ENCODE measurements at places on chromosomes 3 and 15.

DNA sequence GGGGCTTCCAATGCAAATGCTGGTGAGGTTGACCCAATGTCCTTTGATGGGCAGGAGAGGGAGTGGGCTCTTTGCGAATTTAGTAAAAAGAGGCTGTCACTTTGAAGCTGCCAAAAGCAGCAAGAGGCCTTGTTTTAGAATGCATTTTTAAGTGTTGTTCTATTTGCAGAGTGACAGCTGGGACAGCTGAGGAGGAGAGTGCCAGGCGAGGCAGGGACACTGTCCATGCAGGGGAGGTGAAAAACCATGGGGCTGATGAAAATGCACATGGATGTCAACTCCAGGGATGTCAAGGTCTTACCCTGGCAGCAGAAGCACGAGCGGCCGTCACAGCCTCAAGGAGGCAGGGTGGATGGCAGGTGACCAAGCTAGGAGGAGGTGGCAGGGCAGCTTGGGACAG lies 279.8 kb downstream of the ADAMTS17 start:
- DNase-seq = no peak

- no peak for DNase-seq
Measured at GRCh38 chr3:115788921-115789470, 165.7 kb downstream of the GAP43 start.

GRCh38 chr3:185270262-185270955 lies 16.6 kb upstream of the EHHADH start:
- DNase-seq = peak; percentile 67

DNA sequence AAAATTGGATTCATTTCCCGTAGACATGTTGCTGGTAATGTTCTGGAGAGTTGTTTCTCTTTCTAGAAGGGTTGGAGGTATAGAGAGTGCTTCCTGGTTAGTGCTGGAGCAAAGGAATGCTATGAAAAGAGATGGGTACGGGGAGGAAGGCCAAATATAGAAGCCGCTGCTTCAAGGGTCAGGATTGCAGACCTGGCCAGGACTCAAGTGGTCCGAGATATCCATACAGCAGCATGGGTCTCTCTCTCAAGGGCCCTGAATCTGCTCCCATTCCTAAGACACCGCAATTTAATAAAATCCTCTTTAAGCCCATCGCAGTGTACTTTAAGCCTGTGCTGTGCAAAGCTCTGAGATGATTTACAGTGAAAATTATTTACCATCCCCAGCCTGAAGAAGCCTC lies 287.0 kb downstream of the FAM43A start:
- DNase-seq = no peak

- no peak for DNase-seq
Measured at GRCh38 chr15:91515188-91515754, 338.2 kb upstream of the SLCO3A1 start.

- no peak for DNase-seq
Measured at GRCh38 chr3:5051772-5052171, 70.3 kb upstream of the ARL8B start.

- DNase-seq = no peak
Measured at GRCh38 chr15:87209891-87210689, 1046.4 kb downstream of the NTRK3 start.

DNA sequence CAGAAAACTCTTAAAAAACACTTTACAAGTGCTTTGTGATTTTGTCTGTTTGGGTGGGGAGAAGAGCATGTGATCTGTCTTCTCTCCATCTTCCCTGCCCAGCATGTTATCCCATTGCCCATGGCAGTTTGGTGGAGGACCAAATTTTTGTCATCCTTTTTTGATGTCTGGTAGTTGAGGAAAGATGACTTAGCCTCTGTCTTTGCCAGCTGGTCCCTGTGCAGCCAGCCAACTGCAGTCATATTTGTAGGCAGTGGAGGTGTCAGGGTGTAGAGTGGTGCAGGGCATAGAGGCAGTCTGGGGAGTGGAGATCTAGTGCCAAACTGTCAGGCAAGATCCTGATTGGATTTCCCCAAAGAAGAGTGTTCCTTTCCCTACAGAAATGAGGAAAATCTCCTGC lies 40.7 kb downstream of the GASK1A start:
- DNase-seq = no peak

GRCh38 chr3:135243616-135244015 lies 448.6 kb downstream of the EPHB1 start:
- DNase-seq = no peak

Measured in Karpas-422 (cell line).